ENCODE measurements at places on chromosomes 3 and 15. TPM values are rescaled to one million over a fixed set of nuclear protein-coding genes. Genes with fewer than 3 reads are reported as not detected.

- H3K4me3 ChIP-seq: no peak overlapping the region
- no peaks in the 10 kb centered on the region for H3K27me3 ChIP-seq
- H3K4me1 ChIP-seq: peaks cover 32% of the 10 kb centered on the region
- no peak for DNase-seq
- H3K36me3 ChIP-seq: peaks cover 16% of the 10 kb centered on the region
These were observed 5.2 kb downstream of the CD200 start for GRCh38 chr3:112338021-112338726.

AGBL1 gene
- 6.2 TPM for total RNA-seq

ELL3 gene
- total RNA-seq: 5.1 TPM

DNA sequence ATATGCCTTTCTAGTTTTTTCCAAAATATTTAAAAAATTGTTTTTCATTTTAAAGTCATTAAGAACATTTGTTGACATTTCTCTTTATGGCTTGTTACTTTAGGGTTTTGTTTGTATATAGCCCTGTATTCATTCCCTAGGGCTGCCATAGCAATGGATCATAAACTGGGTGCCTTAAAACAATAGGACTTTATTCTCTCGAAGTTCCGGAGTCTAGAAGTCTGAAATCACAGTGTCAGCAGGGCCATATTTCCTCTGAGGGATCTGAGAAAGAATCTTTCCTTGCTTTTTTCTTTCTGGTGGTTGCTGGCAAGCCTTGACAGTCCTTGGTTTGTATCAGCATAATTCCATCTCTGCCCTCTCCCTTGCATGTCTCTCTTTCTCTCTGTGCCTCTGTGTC is 63.4 kb upstream of the CADPS start:
- H3K4me1 ChIP-seq: peaks cover 20% of the 10 kb centered on the region
- DNase-seq: no peak
- H3K27ac ChIP-seq: no peak overlapping the region
- H3K4me3 ChIP-seq: no peak overlapping the region
- no peaks in the 10 kb centered on the region for H3K36me3 ChIP-seq

DNA sequence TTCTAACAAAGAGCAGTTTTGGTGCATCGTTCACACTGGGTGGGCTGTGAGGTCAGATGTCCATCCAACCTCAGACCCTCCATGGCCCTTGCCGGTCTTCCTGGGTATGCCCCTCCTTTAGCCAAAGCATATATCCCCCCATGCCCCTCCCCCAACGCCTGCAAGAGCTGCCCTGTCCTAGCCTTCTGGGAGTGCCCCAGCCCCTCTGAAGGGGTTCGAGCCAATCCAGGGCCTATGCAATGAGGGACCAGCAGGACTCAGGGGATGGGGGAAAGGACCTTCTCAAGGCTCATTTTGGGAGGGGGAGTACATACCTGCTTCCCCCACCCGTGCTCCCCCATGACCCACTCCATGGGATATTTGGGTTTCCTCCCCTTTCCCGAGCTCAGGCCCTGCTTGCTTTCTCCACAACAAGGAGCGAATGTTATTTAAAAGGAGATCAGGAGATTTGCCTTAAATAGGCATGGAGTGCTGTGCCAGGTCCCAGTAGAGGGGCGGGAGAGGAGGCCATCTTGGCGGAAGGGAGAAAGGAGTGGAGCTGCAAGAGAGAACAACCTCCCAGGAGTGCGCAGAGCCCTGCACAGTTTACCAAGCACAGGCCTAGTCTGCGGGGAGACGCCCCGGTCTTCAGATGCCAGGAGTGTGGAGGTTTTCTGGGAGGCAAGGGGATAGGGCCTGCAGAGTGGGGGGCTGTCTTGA is 18.2 kb downstream of the PIF1 start:
- no peak overlapping the region for H3K4me3 ChIP-seq
- peaks cover 52% of the 10 kb centered on the region for H3K4me1 ChIP-seq
- no peak overlapping the region for H3K27ac ChIP-seq
- no peaks in the 10 kb centered on the region for H3K36me3 ChIP-seq
- peak; percentile 51 for DNase-seq

DNA sequence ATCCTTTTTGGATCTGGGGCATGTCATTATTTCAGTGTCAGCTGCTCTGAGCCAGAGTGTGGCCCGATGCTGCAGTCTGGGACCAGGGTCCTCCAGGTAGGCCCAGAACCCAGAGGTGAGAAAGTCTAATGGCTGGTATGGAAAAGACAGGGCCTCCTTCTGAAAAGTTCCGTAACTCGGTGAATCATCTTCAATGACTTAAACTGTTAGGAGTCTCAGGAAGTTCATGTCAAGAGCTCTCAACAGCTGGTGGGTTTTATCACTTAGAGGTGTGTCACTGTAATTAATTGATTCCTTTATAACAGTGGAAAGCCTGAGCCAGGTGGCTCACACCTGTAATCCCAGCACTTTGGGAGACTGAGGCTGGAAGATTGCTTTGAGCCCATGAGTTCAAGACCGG is 28.5 kb upstream of the PDE8A start:
- no peak for DNase-seq
- no peak overlapping the region for H3K4me3 ChIP-seq
- H3K27me3 ChIP-seq: no peaks in the 10 kb centered on the region

NOX5 gene
- not detected for total RNA-seq
